Osteoblast (primary cell): ENCODE measurements at places on chromosomes 6 and 20. TPM values are rescaled to one million over a fixed set of nuclear protein-coding genes. Genes with fewer than 3 reads are reported as not detected.

TGM3 gene
- total RNA-seq, result not detected in 2 replicates

TTLL9 gene
- 0.59 and 0.72 TPM in 2 replicates for total RNA-seq

- peak; percentile 95 for DNase-seq
- no peaks in the 10 kb centered on the region for H3K27me3 ChIP-seq
- peak within 1 kb of the TSS; percentile 89 for H3K27ac ChIP-seq
- peaks cover 15% of the 10 kb centered on the region for H3K4me1 ChIP-seq
These were observed at the start of gene GID8 for GRCh38 chr20:62938105-62938888. TSS of gene GID8 (plus strand) at chr20:62938147. CDS start at chr20:62941503, 3,356 bp downstream.

MTFR2 gene
- 0.72 and 1.5 TPM in 2 replicates for total RNA-seq

DNA sequence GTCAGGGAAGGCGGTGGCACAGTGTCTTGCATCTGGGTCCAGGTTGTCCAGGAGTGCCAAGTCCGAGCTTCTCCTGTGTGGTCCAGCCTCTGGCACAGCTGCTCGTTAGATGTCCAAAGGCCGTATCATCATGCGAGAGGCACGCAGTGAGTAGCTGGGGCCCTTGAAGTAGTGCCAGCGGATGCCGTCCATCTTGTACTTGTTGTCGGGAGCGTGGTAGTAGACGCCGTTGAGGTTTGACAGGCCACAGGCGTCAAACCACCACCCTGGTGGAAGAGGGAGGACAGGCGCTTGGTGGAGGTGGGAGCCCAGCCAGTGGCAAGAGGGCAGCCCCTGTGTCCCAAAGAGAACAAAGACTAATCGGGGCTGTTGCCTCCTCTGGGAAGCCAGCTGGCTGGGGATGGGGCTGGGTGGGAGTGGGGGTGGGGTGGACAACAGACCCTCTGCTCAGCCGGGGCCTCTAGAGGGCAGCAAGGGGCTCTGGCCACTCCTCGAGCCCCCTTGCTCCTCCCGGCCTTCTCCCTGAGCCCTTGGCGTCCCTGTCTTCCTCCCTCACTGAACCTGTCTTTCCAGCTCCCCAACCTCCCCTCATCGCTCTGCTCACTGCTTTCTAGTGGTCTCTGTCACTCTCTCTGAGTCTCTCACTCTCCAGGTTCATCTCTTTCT lies 39.5 kb downstream of the FAM110A start:
- H3K4me3 ChIP-seq, result no peak overlapping the region
- H3K27ac ChIP-seq, result no peak overlapping the region
- no peak for DNase-seq
- no peaks in the 10 kb centered on the region for H3K27me3 ChIP-seq

DNA sequence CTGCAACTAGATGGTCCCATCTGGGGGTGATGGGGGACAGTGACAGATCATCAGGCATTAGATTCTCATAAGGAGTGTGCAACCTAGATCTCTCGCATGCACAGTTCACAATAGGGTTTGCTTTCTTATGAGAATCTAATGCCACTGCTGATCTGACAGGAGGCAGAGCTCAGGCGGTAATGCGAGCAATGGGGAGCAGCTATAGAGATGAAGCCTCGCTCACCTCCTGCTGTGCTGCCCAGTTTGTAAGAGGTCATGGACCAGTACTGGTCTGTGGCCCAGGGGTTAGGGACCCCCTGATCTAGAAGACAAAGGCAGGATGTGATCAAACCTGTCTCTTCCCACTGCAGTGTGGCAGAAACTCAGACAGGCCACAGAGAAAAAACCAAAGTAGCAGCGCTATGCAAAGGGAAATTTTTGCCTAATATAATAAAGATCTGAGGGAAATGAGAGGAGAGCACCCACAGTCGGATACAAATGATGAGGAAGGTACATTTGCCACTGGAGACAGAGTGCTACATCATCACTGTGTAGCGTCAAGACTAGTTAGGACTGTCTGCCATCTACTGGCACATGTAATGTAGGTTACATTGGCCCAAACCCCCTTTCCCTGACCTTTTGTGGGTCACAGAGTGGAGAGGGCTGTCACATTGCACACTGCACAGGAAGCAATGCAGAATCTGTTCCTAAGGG lies 4.1 kb upstream of the LY86 start:
- H3K27me3 ChIP-seq, result no peaks in the 10 kb centered on the region
- H3K4me3 ChIP-seq, result no peak overlapping the region
- no peaks in the 10 kb centered on the region for H3K4me1 ChIP-seq
- H3K36me3 ChIP-seq, result no peaks in the 10 kb centered on the region
- no peak overlapping the region for H3K27ac ChIP-seq
- DNase-seq, result no peak

RAB23 gene
- 74.0 and 82.2 TPM in 2 replicates for total RNA-seq
